ENCODE measurements at places on chromosomes 3 and 15.

- peak; percentile 94 for DNase-seq
Observed at GRCh38 chr3:184777566-184778356, 34.2 kb upstream of the VPS8 start.

GRCh38 chr3:126999383-126999782, 16.5 kb downstream of the PLXNA1 start:
- no peak for DNase-seq

- DNase-seq: peak; percentile 64
Observed at GRCh38 chr3:72482589-72483321, 365.5 kb downstream of the SHQ1 start.

- DNase-seq: no peak
Observed at GRCh38 chr3:51966486-51966885, 768 bp downstream of the PCBP4 start.

GRCh38 chr3:141441381-141442364, 45.2 kb upstream of the RASA2 start:
- peak; percentile 74 for DNase-seq

GRCh38 chr15:37037071-37037655, 63.2 kb downstream of the MEIS2 start:
- DNase-seq: no peak

All from fibroblast of skin of right quadriceps (primary cell).